Progenitor cell of endocrine pancreas (in vitro differentiated cells): ENCODE measurements at places on chromosomes 5 and 9. TPM values are rescaled to one million over a fixed set of nuclear protein-coding genes. Genes with fewer than 3 reads are reported as not detected.

DNA sequence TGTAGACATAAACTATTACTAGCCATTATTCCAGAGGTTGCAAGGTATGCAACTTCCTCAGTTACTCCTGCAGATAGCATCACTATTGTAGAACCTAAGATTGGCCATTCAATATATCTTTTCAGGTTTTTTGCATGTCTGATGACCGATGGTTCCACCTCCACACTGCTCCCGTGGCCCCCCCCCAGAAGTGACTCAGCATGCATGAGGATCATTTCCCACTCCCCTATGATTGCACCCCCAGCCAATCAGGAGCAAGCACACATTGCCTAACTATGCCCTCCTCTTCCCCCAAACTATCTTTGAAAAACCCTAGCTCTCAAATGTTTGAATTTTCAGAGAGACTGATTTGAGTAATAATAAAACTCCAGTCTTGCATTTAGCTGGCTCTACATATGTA is 601.4 kb upstream of the TLE4 start:
- no peak for DNase-seq

SAXO1 gene
- total RNA-seq, result 0.22 TPM in 1 of 2 replicates, not detected in the other

- DNase-seq, result no peak
Measured at GRCh38 chr9:98992885-98993569, 49.3 kb downstream of the COL15A1 start.

PCDHGC5 gene
- total RNA-seq, result 1.2 and 1.3 TPM in 2 replicates

DNA sequence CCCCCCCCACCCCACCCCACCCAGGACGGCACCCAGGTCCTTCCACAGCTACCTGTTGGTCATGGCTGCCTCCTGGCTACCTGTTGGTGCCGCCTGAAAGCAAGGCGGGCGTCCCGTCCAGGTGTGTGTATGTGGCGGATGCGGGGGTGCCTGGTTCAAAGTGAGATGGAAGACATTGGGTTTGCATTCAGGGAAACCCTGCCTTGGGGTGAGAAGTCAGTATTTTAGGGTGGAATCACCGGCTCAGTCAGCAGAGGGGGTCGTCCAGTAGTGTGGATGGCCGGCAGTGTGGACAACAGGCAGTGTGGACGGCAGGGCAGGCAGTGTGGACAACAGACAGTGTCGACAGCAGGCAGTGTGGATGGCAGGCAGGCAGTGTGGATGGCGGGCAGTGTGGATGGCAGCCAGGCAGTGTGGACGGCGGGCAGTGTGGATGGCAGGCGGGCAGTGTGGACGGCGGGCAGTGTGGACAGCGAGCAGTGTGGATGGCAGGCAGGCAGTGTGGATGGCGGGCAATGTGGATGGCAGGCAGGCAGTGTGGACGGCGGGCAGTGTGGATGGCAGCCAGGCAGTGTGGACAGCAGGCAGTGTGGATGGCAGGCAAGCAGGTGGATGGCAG is 28.0 kb downstream of the NKD2 start:
- no peak for DNase-seq

DNAH5 gene
- total RNA-seq, result 1.4 TPM in 2 replicates

STK10 gene
- total RNA-seq, result 18.1 and 18.3 TPM in 2 replicates

DNA sequence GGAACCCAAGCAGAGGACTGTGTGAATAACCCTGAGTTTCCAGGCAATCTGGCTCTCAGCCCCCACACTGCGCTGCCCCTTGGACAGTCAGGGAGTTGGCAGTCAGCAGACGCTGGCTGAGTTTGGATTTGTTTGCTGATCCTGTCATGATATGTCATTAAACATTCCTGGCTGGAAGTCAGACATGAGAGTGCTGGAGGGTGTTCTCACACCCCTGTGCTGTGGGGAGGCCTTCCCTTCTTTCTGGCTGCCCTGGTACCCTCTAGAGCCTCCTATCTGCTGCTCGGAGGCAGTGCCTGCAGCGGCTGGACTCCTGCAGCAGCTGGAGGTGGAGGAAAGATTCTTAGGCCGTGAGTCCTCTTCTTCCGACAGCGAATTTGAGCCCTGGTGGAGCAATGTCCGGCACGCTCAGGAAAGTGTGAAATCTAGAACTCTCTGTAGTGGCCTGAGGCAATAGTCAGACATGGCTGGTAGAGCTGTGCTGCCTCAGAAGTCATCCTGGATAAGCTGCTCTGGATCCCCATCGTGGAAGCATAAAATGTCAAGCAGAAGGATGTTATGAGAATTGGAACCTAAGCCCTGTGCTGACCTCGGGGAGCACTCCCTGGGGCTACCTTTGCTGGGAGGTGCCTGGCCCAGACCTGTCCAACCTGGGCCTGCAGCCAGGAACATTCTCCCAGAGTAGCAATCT is 72.0 kb downstream of the PDE8B start:
- no peak for DNase-seq

- DNase-seq, result no peak
Measured at GRCh38 chr9:95840074-95840473, 35.4 kb upstream of the ERCC6L2 start.

DNA sequence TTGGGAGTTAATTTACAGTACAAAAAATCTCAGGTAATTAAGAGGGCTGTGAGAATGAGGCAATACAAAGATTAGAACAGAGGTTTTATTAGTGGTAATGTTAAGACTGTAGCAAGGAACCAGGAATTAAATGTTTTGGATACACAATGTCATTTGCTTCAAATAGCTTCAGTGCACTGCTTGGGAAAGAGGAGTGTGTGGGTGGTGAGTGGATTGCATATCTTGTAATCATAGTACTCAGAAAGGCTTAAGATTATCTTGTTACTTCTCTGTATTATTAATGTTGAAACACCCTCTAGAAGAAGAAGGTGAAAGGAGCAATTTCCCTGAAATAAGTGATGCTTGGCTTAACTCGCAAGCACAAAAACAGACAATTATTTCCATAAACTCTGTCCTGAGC is 21.0 kb upstream of the TBCA start:
- DNase-seq, result no peak

ADAMTS2 gene
- total RNA-seq, result 2.1 and 2.5 TPM in 2 replicates

DNA sequence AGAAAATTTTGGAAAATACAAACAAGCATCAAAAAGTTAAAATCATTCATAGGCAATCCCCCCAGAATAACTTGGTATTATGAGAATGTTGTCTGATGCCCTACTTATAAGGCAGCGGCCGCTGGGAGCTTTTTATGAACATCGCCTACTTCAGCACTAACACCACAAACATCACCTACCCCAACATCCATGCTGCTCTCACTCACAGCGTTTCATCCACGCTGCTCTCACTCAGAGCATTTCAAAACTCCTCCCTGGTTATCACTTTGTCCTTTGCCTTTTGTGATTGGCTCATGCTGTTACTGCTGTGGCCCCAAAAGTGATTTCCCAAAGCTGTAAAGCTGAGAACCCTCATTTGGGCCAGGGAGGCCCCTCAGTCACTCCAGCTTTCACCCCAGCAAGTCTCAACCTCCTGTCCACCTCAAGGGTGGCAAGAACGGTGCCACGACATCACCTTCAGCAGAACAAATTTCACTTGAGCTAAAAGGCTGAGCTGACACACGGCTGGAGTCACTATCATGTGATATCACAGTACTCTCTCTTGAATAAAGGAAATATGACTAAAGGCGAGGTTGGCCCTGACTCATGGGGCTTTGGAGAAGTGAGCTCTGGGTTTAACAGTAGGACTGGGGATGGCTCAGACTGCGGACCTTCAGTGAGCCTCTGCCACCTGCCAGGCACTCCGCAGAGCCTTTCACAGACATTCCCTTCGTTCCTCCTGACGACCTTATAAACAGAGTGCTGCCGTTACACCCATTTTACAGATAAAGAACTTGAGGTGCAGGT is 25.2 kb downstream of the SHC3 start:
- no peak for DNase-seq

ANKRD18A gene
- 2.2 and 3.6 TPM in 2 replicates for total RNA-seq

LPAR1 gene
- total RNA-seq, result 16.2 and 17.4 TPM in 2 replicates

DNA sequence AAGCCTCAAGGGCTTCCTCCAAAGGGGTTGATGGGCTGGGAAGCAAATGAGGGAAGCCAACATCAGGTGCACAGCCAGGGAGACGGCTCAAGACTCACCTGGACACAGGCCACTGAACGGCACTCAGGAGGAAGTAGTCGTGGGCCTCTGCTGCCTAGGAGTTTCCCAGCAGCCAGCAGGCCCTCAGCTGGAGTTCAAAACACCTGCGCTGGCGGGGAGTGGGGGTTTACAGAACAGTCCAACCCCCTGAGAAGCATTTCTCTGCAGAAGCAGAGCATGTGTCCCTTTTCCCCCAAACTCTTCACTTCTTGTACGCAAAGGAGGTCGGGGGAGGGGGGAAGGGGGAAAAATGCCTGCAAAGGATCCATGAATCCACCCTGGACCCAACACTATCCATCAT is 2.3 kb downstream of the WHRN start:
- no peak for DNase-seq

- DNase-seq, result no peak
Measured at GRCh38 chr5:2178528-2178927, 295.8 kb upstream of the IRX4 start.

GRCh38 chr5:143220748-143221251 is 182.7 kb downstream of the NR3C1 start:
- DNase-seq, result no peak

GRCh38 chr5:32514806-32515205 is 70.3 kb upstream of the ZFR start:
- DNase-seq, result no peak

ARHGEF37 gene
- 2.4 and 3.3 TPM in 2 replicates for total RNA-seq

DNA sequence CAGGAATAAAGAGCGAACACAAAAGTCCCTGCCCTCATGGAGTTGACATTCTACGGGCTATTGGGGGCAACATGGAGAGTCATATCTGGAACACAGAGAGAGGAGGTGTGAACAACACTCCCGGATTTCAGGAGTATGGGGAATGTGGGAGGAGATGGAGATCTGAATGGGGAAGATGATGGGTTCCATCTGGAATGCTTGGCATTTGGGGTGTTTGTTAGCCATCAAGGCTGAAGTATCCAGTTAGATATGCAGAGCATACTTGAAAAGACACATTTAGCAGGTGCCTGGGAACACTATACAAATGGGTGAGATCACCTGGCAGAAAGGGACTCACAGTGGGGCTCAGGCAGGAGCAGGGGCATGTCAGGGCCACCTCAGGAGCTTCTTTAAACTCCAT is 61.1 kb downstream of the EGFLAM start:
- no peak for DNase-seq

FBN2 gene
- 6.6 and 16.3 TPM in 2 replicates for total RNA-seq

DNA sequence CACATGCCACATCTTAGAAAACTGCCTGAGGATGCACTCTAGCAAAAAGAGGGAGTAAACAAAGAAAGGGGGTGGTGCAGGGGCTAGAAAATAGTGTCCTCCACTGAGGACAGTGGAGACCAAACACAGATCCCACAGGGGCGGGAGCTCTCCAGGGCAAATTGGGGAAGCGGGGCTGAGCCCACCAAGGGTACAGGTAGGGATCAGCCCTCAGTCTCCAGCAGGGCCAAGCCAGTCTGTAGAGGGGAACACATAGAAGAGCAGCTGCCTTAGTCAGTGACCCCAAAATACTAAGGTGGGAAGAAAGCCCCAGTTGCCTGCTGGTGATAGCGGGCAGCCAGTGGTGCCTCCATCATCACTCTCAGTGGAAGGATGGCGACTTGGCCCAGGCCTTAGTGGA is 134.0 kb downstream of the ATPSCKMT start:
- DNase-seq, result no peak

NR5A1 gene
- 0.36 and 0.49 TPM in 2 replicates for total RNA-seq

- DNase-seq, result no peak
Measured at GRCh38 chr9:101162231-101162630, 133.7 kb downstream of the PLPPR1 start.

NUTM2F gene
- total RNA-seq, result 0.16 TPM in 1 of 2 replicates, not detected in the other

DNA sequence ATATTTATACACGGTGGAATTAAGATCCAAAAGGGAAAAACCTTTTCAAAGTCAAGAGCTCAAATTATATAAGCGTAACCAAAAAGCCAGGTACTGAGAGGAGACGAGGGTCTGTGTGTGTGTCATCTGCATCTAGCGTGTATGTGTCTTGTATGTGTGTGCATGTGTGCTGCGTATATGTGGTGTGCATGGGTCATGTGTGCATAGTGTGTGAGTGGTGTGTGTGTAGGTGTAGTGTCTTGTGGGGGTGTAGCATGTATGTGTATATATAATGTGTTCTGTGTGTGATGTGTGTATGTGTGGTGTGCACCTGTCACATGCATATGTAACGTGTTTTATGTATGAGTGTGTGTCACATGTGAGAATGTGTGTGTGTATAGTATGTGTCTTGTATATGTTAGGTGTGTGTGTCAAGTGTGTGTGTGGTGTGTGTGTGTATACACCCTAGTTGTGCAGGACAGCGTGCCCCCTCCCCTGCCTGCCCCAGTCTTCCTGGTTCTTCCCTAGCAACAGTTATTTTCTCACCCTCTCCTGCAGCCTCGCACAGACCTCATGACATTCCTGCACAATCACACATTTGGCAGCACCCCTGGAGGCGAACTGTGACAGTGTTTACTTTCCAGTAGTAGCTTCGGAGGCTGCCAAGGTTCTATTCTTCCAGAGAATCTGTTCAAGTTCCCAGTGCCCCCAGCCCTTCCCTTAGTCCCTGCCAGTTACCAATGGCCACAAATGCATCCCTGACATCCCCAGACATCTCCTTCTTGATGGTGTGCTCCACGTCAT is 27.1 kb upstream of the TNIP1 start:
- no peak for DNase-seq

DNA sequence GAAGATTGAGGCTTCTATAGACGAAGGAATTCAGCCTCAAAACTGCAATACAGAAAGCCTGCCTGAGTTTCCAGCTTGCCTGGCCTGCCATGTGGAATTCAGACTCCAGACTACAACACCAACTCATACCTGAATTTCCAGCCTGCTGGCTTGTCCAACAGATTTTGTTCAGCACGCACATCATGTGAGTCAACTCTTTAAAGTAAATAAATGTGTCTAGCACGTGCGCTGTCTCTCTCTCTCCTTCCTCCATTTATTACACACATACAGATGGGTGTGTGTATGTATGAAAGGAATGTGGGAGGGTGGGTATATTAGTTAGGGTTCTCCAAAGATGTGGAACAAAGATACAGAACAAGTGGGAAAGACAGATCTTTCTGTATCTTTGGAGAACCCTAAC is 82.4 kb upstream of the TAS2R1 start:
- no peak for DNase-seq

IFNK gene
- not detected in 2 replicates for total RNA-seq

- no peak for DNase-seq
Measured at GRCh38 chr9:69546265-69546664, 125.9 kb downstream of the APBA1 start.

CCDC171 gene
- total RNA-seq, result 5.1 and 7.7 TPM in 2 replicates

CDKN2A gene
- total RNA-seq, result not detected in 2 replicates

COL5A1 gene
- 19.8 and 21.5 TPM in 2 replicates for total RNA-seq

DNA sequence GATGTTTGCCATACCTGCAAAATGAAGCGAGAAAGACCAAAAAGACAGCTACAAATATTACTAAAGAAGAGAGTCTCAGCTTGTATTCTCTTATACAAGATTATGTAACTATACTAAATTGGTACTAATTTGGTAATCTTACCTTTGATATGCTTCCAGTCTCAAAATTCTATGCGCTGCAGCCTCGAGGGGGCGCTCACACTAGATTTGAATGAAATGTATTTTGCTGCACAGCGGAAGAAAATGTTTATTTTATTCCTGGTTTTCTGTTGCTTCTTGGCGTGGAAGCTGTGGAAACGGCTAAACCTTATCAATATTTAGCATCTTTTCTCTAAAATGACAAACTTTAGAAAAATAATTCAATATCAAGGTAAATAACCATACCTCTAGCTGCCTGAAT is 267.0 kb upstream of the NUDT12 start:
- no peak for DNase-seq

GRCh38 chr9:84671586-84672521 is 2.3 kb downstream of the NTRK2 start:
- no peak for DNase-seq

GRCh38 chr9:79334711-79335110 is 237.1 kb upstream of the TLE4 start:
- DNase-seq, result no peak

- DNase-seq, result no peak
Measured at GRCh38 chr5:36495611-36496010, 110.8 kb upstream of the SLC1A3 start.

SARDH gene
- 4.2 and 5.1 TPM in 2 replicates for total RNA-seq

CAMK2A gene
- total RNA-seq, result not detected in 2 replicates
